Naive B cell (primary cell): ENCODE measurements at places on chromosomes 1 and 21. TPM values are rescaled to one million over a fixed set of nuclear protein-coding genes. Genes with fewer than 3 reads are reported as not detected.

IKBKE gene
- 17.6 TPM for polyA plus RNA-seq

CD247 gene
- 1.2 TPM for polyA plus RNA-seq

PKP1 gene
- polyA plus RNA-seq: not detected

DPT gene
- not detected for polyA plus RNA-seq

RUNX3 gene
- polyA plus RNA-seq: 25.9 TPM

ANKRD45 gene
- polyA plus RNA-seq: not detected

RER1 gene
- 122 TPM for polyA plus RNA-seq

SELENON gene
- polyA plus RNA-seq: 3.3 TPM

PDPN gene
- not detected for polyA plus RNA-seq

ATP6V1G3 gene
- not detected for polyA plus RNA-seq

VAMP4 gene
- polyA plus RNA-seq: 19.2 TPM

CASZ1 gene
- 2.6 TPM for polyA plus RNA-seq

TMPRSS15 gene
- 3.1 TPM for polyA plus RNA-seq

LRRC42 gene
- polyA plus RNA-seq: 11.1 TPM

NBL1 gene
- polyA plus RNA-seq: 0.53 TPM

SPATA46 gene
- not detected for polyA plus RNA-seq

- H3K36me3 ChIP-seq: no peaks in the 10 kb centered on the region
- H3K4me3 ChIP-seq: no peak overlapping the region
- DNase-seq: no peak
- H3K4me1 ChIP-seq: peaks cover 2% of the 10 kb centered on the region
- no peak overlapping the region for H3K27ac ChIP-seq
These were observed 26.7 kb upstream of the THEM4 start for GRCh38 chr1:151935894-151936602.

- H3K4me1 ChIP-seq: no peaks in the 10 kb centered on the region
- H3K27ac ChIP-seq: no peak overlapping the region
- H3K4me3 ChIP-seq: no peak overlapping the region
- no peaks in the 10 kb centered on the region for H3K36me3 ChIP-seq
- DNase-seq: no peak
These were observed 1107.1 kb upstream of the TMPRSS15 start for GRCh38 chr21:19510653-19511052.

- no peaks in the 10 kb centered on the region for H3K27me3 ChIP-seq
- H3K36me3 ChIP-seq: peaks cover 13% of the 10 kb centered on the region
- H3K4me3 ChIP-seq: no peak overlapping the region
These were observed 141.2 kb downstream of the VPS13D start for GRCh38 chr1:12371053-12371452.

DNA sequence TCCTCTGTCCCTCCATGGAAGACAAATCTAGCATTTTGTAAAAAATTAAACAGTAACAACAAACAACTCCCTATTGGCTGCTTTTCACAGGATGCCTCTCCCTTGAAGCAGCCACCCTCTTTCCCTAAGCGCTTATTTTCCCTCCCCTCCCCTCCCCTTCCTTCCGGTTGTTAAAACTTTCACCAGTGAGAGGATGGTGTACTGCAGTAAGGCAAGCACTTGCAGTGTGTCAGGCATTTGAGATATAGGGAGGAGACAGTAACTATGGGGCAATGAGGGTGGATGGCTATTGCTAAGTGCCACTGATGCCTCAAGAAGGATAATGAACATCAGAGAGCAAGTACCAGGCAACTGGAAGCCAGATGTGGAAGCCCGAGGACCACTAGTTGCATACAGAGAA lies 19.1 kb upstream of the KIAA1614 start:
- H3K27me3 ChIP-seq: no peaks in the 10 kb centered on the region
- peaks cover 8% of the 10 kb centered on the region for H3K4me1 ChIP-seq
- DNase-seq: no peak
- H3K27ac ChIP-seq: no peak overlapping the region
- H3K36me3 ChIP-seq: no peaks in the 10 kb centered on the region
- no peak overlapping the region for H3K4me3 ChIP-seq

DNA sequence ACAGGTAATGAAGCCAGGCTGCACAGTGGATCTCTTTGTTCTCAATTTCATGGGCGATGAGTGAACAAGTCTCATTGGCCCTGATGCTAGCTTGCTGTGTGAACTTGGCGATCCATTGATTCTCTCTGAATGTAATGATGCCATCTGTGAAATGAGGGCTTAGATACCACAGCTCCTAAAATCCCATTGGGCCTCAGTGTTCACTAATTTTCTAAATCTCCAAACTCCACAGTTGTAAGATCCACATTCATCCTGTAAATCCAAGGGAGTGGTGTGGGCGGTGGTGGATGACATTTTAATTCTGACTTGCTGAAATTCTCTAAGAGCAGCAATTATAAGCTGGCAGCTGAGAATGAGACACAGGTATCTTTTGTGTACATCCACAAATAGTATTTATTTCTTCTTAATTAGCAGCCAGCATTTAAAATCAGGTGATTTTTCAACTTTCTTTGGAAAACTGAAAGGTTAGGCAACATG lies 9.6 kb upstream of the ACTL8 start:
- H3K27me3 ChIP-seq: peaks cover 21% of the 10 kb centered on the region
- H3K27ac ChIP-seq: no peak overlapping the region
- DNase-seq: no peak
- no peaks in the 10 kb centered on the region for H3K36me3 ChIP-seq
- H3K4me3 ChIP-seq: no peak overlapping the region
- H3K4me1 ChIP-seq: no peaks in the 10 kb centered on the region

GRCh38 chr1:183365676-183366075 lies 52.5 kb downstream of the NMNAT2 start:
- no peaks in the 10 kb centered on the region for H3K4me1 ChIP-seq
- H3K27me3 ChIP-seq: peaks cover 61% of the 10 kb centered on the region
- H3K27ac ChIP-seq: no peak overlapping the region
- H3K36me3 ChIP-seq: no peaks in the 10 kb centered on the region
- no peak overlapping the region for H3K4me3 ChIP-seq

GRCh38 chr1:40389871-40390560 lies 16.5 kb downstream of the SMAP2 start:
- H3K27ac ChIP-seq: peak overlapping the region; percentile 96
- H3K4me1 ChIP-seq: peaks cover 93% of the 10 kb centered on the region
- peak overlapping the region; percentile 65 for H3K4me3 ChIP-seq
- peaks cover 26% of the 10 kb centered on the region for H3K36me3 ChIP-seq
- H3K27me3 ChIP-seq: no peaks in the 10 kb centered on the region

- DNase-seq: no peak
- H3K4me3 ChIP-seq: no peak overlapping the region
- H3K27me3 ChIP-seq: peaks cover 8% of the 10 kb centered on the region
- no peaks in the 10 kb centered on the region for H3K4me1 ChIP-seq
- no peaks in the 10 kb centered on the region for H3K36me3 ChIP-seq
- no peak overlapping the region for H3K27ac ChIP-seq
These were observed 62.9 kb upstream of the RGS4 start for GRCh38 chr1:163006051-163006834.

DNA sequence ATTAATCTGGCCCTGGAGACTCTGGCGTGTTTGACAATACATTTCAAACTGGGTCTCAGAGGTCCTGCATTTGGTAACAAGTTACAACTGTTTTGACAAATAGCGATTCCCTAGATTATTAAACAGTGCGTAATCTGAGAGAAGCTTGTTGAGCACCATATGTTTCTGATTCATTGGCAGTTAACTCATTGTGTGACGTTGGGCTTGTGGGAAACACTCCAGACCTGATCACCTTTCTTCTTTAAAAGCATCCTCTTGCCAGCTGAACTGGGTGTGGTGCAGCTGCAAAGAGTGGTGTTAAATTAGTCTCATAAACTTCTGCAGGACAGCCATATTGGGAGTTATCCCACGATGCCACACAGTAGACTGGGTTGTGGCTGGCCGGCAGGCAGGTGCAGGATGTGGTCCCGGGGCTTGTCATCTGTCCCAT lies 82.7 kb downstream of the CDC7 start:
- H3K36me3 ChIP-seq: no peaks in the 10 kb centered on the region
- H3K4me3 ChIP-seq: no peak overlapping the region
- H3K4me1 ChIP-seq: peaks cover 6% of the 10 kb centered on the region

- H3K4me3 ChIP-seq: peak overlapping the region; percentile 42
- no peak overlapping the region for H3K27ac ChIP-seq
- H3K36me3 ChIP-seq: peaks cover 24% of the 10 kb centered on the region
- peaks cover 61% of the 10 kb centered on the region for H3K27me3 ChIP-seq
- H3K4me1 ChIP-seq: peaks cover 14% of the 10 kb centered on the region
These were observed 3.6 kb upstream of the FHAD1 start for GRCh38 chr1:15243275-15244043.

DNA sequence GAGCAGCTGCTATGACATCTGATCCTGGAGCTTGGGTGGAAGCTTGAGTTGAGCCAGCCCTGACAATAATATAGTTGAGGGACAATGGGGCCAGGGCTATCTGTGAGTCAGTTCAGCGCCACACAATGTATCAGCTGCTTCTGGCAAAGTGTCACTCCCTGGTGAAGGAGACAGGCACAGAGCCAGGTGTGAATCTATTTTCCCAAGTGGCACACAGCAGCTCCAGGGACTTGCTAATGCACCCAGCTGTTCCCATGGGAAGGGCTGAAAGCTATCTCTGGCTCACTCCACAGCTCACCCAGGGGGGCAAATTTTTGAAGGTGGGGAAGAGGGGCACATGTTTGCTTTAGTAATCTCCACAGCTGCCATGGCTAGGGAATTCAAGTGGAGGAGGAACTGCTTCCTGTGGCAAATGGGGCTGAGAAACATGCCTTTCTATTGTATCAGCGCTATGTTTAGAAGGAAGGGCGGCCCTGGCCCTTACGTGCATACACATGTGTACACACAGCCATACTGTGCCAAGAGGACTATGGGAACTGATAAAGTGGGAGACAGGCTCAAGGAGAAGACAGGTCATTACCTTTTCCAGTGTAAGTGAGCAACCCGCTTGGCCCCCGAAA lies 2.2 kb downstream of the CYB5R1 start:
- peaks cover 29% of the 10 kb centered on the region for H3K4me1 ChIP-seq
- no peaks in the 10 kb centered on the region for H3K27me3 ChIP-seq
- H3K4me3 ChIP-seq: peak overlapping the region; percentile 79

- H3K4me3 ChIP-seq: no peak overlapping the region
- peaks cover 9% of the 10 kb centered on the region for H3K36me3 ChIP-seq
- H3K27ac ChIP-seq: no peak overlapping the region
- H3K4me1 ChIP-seq: peaks cover 8% of the 10 kb centered on the region
These were observed 14.6 kb downstream of the WARS2 start for GRCh38 chr1:119125874-119126273.

GRCh38 chr1:16153999-16154673 lies 1.7 kb downstream of the EPHA2 start:
- H3K4me1 ChIP-seq: peaks cover 39% of the 10 kb centered on the region
- no peak for DNase-seq
- H3K4me3 ChIP-seq: peak overlapping the region; percentile 82
- no peak overlapping the region for H3K27ac ChIP-seq
- no peaks in the 10 kb centered on the region for H3K36me3 ChIP-seq

- no peak overlapping the region for H3K4me3 ChIP-seq
- no peaks in the 10 kb centered on the region for H3K36me3 ChIP-seq
- no peak for DNase-seq
These were observed 26.0 kb upstream of the RSPO1 start for GRCh38 chr1:37660664-37661063.

- peaks cover 7% of the 10 kb centered on the region for H3K4me1 ChIP-seq
- no peaks in the 10 kb centered on the region for H3K36me3 ChIP-seq
- H3K4me3 ChIP-seq: no peak overlapping the region
- DNase-seq: no peak
- H3K27me3 ChIP-seq: peaks cover 58% of the 10 kb centered on the region
These were observed 6.1 kb downstream of the GPR137B start for GRCh38 chr1:236148470-236148845.

DNA sequence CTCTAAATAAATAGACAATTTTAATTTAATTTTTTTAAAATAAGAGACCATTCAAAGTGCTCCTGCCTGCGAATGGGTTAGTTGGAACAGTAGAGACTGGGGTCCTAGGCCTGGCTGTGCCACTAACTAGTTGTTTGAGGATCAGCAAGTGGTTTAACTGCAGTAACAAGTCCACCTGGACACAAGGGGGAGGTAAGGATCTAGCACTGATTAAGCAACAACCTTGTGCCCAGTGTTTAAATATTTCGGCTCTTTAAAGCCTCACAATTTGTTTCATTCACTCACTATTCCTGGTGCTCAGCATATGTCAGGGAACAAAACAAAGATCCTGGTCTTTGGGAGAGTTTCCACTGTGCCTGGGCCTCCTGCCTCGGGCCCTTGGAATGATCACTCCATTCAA lies 1.6 kb upstream of the AGT start:
- H3K36me3 ChIP-seq: no peaks in the 10 kb centered on the region
- no peak overlapping the region for H3K27ac ChIP-seq
- H3K4me1 ChIP-seq: no peaks in the 10 kb centered on the region
- no peak overlapping the region for H3K4me3 ChIP-seq
- H3K27me3 ChIP-seq: peaks cover 25% of the 10 kb centered on the region

DNA sequence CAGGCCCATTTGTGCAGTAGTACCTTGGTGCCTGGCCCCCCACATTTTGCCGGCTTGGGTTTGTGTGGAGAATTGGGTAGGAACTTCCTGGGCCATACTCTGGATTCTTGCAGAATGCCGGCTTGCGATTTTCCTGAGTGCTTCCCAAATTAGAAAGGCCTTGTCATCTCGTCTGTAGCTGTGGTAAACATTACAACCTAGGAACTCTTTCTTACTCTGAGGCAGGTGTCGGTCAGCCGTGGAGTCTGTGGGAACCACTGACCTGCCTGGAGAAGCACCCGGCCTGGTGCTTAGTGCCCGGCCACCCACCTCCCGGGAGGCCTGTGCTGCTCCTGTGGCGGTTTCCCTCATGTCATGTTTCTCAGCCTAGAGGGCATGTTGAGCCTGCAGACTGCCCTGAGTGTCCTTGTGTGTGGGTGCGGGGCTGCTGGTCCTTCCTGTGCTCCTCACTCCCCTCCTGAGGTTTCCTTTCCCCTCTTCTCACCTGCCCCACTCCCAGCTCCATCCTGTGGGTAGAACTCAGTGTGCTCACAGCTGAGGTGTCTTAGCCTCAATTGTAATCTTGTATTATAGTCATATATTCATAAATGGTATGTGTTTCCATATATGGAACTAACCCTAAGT lies 64.7 kb downstream of the S100B start:
- no peak overlapping the region for H3K4me3 ChIP-seq
- DNase-seq: no peak
- H3K36me3 ChIP-seq: peaks cover 51% of the 10 kb centered on the region
- no peak overlapping the region for H3K27ac ChIP-seq
- no peaks in the 10 kb centered on the region for H3K4me1 ChIP-seq
- no peaks in the 10 kb centered on the region for H3K27me3 ChIP-seq

DNA sequence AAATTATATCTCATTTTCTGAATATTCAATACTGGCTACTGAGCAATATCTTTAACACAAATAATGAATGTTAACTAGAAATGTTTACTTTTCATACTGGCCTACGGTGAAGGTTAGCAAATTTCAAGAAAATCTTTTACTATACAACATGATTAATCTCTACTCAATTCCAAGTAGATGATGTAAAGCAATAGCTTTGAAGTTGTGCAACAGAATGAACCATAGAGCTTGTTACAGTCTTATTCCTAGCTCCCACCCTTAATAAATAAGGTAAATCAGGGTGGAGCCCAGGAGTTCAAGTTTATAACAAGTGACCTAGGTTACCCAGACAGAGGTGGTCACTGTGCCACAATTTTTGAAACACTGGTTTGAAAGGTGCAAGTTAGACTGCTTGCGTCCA lies 1678.1 kb downstream of the KCNT2 start:
- H3K4me3 ChIP-seq: no peak overlapping the region
- H3K4me1 ChIP-seq: no peaks in the 10 kb centered on the region
- no peak overlapping the region for H3K27ac ChIP-seq
- no peak for DNase-seq
- H3K27me3 ChIP-seq: no peaks in the 10 kb centered on the region
- H3K36me3 ChIP-seq: no peaks in the 10 kb centered on the region
